ENCODE measurements at places on chromosomes 5 and 9.

GRCh38 chr9:120716483-120716882 is 2.2 kb upstream of the MEGF9 start:
- no peak for DNase-seq

DNA sequence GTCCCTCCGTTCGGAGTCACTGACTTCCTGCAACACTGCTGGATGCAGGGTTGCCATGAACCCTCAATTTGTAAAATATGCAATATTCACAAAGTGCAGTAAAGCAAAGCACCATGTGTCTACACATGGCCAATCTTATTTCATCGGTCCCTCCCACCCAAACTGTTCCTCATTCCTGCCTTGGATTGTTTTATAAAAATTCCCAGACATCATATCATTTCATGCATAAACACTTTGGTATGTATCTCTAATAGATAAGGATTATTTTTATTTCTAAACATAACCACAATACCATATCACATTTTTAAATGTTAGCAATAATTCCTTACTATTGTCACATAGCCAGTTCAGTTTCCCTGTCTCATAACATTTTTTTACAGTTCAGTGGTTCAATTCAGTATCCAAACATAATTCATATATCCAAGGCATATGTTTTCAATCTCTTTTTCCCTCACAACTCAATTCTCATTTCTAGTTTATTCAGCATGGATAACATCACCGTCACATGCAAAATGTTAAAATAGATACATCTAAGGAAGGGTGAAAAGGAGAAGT is 82.0 kb upstream of the PCAT7 start:
- DNase-seq: no peak

DNA sequence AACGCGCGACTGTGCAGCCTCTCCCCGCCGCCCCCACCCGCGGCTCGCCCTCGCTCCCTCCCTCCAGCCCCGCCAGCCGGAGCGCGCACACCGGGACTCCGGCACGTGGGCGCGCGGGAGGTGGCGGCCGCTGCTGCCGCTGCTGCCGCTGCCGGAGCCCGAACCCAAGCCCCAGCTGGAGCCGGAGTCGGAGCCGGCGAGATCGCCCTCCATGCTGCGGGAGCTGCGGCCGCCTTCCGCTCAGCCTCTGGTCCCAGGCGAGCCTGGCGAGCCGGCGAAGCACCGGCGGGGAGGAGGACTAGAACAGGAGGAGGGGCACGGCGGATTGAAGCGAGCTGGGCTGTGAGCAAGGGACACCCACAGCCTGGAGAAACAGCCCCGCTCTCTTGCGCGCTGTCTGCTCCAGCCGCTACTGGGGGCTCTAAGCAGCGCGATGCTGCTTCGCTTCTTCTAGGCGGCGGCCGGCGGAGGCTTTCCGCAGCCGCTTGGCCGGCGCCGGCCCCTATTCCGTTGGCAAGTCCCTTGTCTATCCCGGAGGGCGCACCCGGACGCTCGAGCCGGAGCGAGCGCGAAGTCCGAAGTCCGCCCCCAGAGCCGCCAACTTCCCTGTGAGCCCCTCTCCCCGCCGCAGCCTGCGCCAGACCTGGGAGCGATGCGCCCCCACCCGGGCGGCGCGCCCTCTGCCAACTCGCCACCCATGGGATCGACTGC is 598.7 kb upstream of the SGCD start:
- DNase-seq: no peak

DNA sequence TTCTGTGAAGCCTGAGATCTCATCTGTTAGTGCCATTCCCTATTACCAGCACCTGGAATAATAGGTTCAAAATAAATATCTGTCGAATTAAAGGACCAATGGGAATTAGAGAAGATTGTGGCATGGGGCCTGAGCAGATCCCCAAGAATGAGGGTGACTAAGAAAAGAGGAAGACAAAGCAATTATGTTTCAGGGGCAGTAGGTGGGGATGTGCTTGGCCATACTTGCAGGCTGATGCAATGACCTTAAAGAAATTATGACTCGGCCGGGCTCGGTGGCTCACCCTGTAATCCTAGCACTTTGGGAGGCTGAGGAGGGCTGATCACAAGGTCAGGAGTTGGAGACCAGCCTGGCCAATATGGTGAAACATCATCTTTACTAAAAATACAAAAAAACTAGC is 562.8 kb downstream of the PTPRD start:
- no peak for DNase-seq

GRCh38 chr5:127517110-127517479 is 345 bp upstream of the PRRC1 start:
- no peak for DNase-seq

DNA sequence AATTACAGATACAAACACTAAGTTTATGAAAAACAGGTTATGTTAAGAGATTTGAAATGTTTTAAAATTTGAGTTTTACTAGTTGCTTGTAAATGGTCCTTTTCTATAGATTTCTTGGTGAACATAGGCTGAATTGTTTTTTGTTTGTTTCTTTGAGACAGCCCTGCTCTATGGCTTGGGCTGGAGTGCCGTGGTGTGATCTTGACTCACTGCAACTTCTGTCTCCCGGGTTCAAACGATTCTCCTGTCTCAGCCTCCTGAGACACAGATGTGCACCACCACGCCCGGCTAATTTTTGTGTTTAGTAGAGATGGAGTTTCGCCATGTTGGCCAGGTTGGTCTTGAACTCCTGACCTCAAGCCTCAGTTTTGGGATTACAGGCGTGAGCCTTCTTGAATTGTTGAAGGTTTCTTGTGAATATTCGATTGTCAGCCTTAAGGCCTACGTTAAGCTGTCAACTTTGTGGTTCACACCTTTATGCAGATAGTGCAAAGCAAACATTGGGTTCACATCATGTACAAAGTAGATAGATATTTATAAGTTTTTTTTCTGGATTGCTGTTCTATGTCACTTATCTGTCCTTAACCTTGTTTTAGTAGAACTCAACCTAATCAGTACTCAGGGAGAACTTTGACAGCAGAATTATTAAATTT is 26.2 kb downstream of the UHRF2 start:
- no peak for DNase-seq

DNA sequence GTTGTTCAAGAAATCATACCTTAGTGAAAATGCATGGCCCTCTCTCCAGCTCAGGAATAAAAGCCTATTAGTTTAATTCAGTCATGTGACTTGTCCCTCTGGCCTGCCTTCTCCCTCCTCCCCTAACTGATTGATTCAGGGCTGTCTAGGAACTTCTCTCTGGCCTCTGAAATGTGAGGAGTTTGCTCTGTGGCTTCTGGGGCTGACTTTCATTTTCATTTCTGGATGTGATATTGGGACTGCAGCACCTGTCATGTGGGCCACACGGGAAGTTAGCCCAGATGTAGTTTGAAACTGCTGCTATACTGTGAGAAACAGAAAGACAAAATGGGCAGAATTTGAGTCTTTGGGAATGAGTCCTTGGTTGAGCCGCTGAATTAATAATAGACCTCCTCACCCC is 44.8 kb downstream of the PARP8 start:
- no peak for DNase-seq

GRCh38 chr5:180135128-180135955 is 63.8 kb upstream of the RNF130 start:
- no peak for DNase-seq
